ENCODE measurements at places on chromosomes 7 and 10.

DNA sequence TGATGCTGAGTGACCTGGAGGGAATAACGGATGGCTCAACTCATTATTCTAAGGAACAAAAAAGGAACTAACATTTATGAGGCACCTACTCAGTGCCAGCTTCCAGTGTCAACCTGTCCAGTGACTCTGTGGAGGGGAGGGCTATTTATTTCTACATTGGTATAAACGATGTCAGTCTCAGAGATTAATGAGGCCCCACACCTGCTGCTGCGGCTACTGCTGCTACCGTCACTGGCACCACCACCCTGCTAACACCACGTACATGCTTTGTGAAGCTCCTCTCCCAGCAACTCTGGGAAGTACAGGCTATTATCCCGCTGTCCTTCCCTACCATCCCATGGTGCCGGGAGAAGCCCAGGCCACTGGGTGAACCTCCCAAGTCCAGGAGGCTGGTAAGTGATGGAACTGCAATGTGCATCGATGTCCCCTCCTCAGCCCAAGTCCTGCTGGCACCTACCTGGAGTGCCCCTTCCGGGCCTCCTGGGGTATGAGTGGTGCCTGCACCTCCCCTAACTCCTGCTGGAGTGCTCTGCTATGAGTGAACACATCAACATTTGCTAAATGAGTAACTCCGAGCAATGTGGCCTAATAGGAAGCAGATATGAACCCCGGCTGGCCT is 101.5 kb downstream of the ARHGAP22 start:
- no peak for DNase-seq

DNA sequence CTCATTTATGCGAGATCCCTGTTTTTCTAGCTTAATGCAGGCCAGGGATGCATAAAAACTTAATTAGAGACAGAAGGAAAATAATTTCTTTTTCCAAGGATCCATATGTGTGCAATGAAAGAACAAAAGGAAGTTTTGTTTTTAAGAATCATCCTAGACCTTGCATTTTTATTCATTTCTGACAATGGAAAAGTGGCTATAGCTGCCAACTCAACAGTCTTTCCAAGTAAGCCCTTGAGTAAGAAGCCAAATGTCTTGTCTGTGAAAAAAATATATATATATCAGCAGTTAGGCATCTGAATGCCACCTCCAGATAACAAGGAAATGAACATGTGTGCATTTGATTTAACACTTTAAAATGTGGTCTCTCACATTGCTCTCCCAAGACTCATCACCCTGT is 1397.6 kb downstream of the GATA3 start:
- DNase-seq, result no peak

DNA sequence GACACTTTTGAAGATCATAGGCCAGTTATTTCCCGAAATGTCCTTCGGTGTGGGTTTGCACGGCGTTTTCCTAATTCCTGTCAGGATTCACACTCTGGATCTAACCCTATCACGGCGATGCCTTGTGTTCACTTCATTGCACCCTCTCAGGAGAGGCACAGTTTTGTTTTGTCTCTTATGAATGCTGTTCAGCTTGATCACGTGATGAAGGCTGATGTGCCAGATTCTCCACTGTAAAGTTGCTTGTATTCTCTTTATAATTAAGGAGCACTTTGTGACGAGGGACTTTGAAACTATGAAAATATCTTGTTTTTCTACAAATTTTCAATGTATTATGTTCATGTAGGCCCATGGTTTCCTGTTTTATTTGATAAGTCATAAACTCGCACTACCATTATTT is 568.1 kb downstream of the ACTR3B start:
- no peak for DNase-seq

GRCh38 chr10:124675261-124675660 is 68.9 kb downstream of the FAM53B start:
- DNase-seq, result no peak

GRCh38 chr10:90917238-90917967 is 3.5 kb downstream of the ANKRD1 start:
- DNase-seq, result no peak

DNA sequence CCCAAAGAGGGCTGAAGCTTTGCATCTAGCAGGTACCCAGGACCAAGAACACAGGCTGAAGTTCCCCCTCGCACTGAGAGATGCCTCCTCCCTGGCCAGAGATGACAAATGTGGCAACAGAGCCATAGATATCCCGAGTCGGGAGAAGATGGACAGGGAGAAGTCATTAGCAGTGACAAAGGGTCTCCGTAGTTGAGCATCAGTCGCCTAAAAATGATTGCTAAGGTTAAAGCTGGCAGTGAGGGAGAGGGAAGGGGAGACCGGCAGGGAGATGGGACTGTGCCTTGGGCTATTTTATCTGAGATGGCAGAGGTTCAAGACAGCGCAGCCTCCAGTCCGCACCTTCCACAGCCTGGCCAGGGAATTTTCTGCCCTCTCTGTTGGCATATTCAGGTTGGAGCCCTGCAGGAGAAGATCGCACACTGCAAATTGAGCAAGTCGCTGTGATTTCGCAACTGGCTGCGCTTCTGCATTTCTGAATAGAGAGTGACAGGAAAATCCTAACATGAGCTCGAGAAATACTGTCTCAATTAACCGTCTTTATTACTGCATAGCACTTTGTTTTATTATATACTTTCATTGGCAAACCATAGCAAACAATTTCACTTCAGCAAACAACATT is 238.9 kb upstream of the GPR26 start:
- DNase-seq, result no peak

- peak; percentile 22 for DNase-seq
Measured at GRCh38 chr10:132538031-132538789, 623 bp downstream of the INPP5A start.

DNA sequence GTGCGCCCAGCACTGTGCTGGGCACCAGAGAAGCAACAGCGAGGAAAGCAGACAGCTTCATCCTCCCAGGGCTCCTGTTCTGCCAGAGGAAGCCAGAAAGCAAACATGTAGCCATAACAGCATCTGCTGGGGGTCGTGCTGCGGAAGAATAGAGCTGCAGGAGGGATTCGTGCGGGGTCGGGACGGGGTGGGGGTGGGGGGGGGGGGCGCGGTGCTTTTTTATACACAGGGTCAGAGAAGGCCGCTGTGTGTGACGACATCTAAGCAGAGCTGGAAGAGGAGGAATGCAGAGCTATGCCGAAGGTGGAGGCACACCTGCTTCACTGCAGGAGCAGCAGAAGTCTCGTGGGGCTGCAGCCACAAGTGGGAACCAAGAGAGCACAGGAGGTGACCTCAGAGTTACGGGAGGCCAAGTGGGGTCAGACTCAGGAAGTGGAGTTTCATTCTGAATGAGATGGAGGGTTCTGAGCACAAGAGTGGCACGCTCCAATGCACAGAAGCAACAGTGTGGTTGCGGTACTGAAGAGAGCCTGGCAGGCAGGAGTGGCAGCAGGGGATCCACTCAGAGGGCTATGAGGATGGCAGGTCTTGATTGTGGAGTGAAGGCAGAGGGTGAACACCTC is 11.1 kb downstream of the PKD1L1 start:
- no peak for DNase-seq
